ENCODE measurements at places on chromosomes 7 and 10.

DNA sequence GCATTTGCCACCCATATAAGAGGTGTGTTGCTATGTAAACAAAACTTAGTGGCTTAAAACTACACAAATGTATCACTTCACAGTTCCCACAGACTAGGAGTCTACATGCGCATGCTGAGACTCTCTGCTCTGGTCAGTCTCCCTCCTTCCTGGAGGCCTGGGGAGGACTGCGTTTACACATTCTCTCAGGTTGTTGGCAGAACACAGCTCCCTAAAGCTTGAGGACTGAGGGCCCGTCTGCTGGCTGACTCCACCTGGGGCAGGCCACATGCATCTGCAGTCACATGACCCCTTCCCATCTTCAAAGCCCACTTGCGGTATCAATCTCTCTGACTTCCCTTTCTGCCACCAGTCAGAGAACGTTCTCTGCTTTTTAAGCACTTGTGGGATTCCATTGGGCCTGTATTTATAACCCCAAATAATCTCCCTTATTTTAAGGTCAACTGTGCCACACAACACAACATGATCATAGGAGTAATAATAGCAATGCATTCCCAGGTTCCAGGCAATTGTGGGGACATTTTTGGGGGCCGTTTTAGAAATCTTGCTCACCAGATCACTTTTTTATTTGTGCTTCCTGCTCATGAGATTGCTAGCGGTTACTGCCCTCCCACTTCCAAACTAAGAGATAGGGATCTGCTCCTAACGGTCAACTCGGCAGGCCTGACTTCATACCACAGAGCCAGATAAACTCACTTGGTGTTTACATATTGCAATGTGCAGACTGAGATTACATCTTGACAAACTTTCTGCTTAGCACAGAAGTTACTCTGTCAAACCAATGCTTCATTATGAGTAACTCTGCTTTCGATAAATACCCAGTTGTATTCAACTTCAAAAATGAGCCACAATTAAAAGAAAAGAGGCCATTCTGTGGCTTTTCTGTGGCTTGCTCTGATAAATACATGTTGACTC lies 96.3 kb downstream of the ALOX5 start:
- no peak overlapping the region for H3K27ac ChIP-seq
- no peaks in the 10 kb centered on the region for H3K36me3 ChIP-seq
- no peak for DNase-seq
- no peaks in the 10 kb centered on the region for H3K4me1 ChIP-seq
- H3K27me3 ChIP-seq = no peaks in the 10 kb centered on the region

DNA sequence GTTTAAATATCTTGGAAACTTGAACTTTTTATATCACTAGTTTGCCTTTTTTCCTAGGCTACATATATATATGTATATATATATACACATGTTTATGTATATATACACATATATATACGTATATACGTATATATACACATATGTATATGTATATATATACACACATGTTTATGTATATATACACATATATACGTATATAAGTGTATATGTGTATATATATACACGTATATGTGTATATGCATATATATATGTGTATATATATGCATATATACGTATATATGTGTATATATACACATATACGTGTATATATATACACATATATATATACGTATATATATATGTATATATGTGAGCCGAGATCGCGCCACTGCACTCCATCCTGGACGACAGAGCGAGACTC lies 10.1 kb downstream of the OGDH start:
- H3K27me3 ChIP-seq = no peaks in the 10 kb centered on the region
- no peaks in the 10 kb centered on the region for H3K36me3 ChIP-seq
- DNase-seq = no peak
- H3K4me1 ChIP-seq = peaks cover 65% of the 10 kb centered on the region
- no peak overlapping the region for H3K4me3 ChIP-seq

GRCh38 chr7:43454936-43455518 lies 127.9 kb upstream of the STK17A start:
- no peak overlapping the region for H3K4me3 ChIP-seq
- H3K36me3 ChIP-seq = no peaks in the 10 kb centered on the region
- no peak overlapping the region for H3K27ac ChIP-seq
- no peaks in the 10 kb centered on the region for H3K27me3 ChIP-seq
- DNase-seq = no peak

GRCh38 chr7:25861601-25862260 lies 290.3 kb upstream of the NFE2L3 start:
- no peak for DNase-seq
- peak overlapping the region; percentile 53 for H3K4me3 ChIP-seq
- H3K4me1 ChIP-seq = peaks cover 12% of the 10 kb centered on the region

DNA sequence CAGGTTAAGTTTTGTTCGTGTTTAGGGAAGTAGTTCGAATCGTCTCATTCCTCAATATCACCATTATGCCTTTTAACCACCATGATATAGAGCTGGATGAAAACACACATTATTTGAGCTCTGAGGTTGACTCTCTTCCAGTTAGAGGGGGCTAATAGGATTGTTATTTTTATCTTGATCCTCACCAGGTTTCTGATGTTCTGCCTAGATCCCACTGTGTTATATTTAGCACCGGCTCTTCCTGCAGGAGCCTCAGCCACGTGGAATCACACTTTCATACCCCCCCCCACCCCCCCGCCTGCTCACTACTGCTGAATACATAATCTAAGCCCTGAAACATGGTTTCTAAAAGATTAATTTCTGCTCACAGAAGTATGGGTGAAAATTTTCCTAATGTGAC lies 88.3 kb downstream of the NRCAM start:
- no peak for DNase-seq
- H3K4me3 ChIP-seq = no peak overlapping the region
- H3K27me3 ChIP-seq = no peaks in the 10 kb centered on the region
- no peaks in the 10 kb centered on the region for H3K4me1 ChIP-seq
- no peaks in the 10 kb centered on the region for H3K36me3 ChIP-seq

- peaks cover 43% of the 10 kb centered on the region for H3K4me1 ChIP-seq
- H3K27ac ChIP-seq = peak overlapping the region; percentile 60
- DNase-seq = peak; percentile 90
- peak overlapping the region; percentile 41 for H3K4me3 ChIP-seq
- H3K27me3 ChIP-seq = no peaks in the 10 kb centered on the region
Observed at GRCh38 chr7:102306916-102307677, 20.4 kb downstream of the SH2B2 start.

DNA sequence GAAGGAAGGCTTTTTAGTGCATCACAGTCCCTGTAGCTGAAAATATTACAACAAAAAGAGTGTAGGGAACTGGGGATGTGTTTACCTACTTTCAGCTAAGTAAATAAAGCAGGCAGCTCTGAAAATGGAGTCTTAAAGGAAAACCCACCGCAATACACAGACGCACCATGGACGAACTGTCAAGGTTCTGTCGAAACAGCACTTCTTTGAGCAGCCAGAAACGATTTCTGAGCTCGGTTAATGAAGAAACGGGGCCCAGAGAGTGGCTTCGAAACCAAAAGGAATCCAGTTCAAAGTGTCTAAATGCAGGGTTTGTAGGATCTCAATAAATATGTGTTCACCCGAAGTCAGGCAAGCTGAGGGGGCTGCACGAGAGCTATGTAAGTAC lies 275.4 kb upstream of the NEBL start:
- H3K36me3 ChIP-seq = no peaks in the 10 kb centered on the region
- H3K27ac ChIP-seq = no peak overlapping the region
- H3K4me3 ChIP-seq = peak overlapping the region; percentile 61
- DNase-seq = no peak

DNA sequence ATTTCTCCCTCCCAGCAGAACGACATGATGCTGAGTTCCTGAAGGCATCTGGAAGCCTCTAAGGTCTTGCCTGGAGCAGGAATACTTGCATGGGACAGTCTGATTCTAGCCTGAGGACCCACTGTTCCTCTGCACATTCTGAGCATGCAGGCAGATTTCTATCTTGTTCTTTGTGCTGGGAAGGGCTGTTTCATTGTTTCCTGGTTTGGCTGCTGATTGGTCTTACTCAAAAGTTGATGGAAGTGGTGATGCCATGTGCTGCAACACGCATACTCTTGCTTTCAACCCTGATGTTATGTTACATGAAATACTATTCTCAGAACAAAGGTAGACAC lies 307.0 kb downstream of the GATA3 start:
- no peaks in the 10 kb centered on the region for H3K27me3 ChIP-seq
- H3K27ac ChIP-seq = no peak overlapping the region
- DNase-seq = no peak
- H3K4me1 ChIP-seq = no peaks in the 10 kb centered on the region
- no peak overlapping the region for H3K4me3 ChIP-seq

DNA sequence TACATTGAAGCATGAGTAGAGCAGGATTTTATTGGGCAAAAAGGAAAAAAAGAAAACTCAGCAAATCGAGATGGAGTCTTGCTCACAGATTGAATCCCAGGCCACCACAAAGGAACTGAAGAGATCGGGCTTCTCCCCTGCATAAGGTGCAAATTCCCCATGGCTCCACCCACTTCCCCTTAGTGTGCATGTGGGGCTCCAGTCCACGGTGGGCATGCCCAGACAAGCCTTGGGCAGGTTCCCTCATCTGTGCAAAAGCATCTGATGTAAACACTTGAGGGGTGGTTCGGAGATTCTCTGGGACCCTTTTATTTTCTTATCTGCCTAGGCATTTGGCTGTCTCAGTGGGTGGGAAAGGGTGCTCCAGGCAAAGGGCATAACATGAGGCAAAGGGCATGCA lies 150.7 kb downstream of the CFTR start:
- H3K27me3 ChIP-seq = no peaks in the 10 kb centered on the region
- H3K4me1 ChIP-seq = no peaks in the 10 kb centered on the region
- no peak overlapping the region for H3K4me3 ChIP-seq
- H3K27ac ChIP-seq = no peak overlapping the region
- H3K36me3 ChIP-seq = no peaks in the 10 kb centered on the region

DNA sequence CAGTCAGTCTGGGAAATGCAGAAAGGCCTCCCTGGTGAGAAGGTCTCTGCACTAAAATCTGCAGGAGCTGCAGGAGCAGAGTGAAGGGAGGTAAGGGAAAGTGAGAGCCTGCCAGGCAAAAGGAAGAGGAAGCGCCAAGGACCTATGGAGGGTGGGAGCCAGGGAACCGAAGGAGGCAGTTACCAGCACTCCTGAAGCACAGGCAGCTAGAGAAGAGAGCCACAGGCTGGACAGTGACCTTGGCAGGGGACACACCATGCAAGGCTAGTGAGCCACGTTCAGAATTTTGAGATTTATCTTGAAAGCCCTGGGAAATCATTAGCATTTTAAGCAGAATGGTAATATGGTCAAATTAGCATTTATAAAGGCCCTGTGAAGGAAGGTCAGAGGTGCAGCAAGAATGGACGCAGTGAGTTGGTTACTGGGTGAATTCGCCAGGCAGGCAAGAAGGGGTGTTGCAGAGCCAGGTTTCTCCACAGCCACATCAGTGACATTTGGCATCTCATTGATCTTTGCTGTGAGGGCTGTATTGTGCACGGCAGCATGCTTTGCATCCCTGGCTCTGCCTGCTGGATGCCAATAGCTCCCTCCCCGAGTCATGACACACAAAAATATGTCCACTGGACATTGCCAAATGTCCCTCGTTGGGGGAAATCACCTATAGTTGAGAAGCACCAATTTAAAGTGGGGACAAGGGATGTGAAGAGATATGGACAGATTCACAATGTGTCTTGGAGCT lies 54.7 kb upstream of the LANCL2 start:
- H3K27ac ChIP-seq = no peak overlapping the region
- DNase-seq = no peak
- H3K4me1 ChIP-seq = peaks cover 10% of the 10 kb centered on the region
- no peaks in the 10 kb centered on the region for H3K36me3 ChIP-seq
- H3K4me3 ChIP-seq = no peak overlapping the region
- no peaks in the 10 kb centered on the region for H3K27me3 ChIP-seq

- no peaks in the 10 kb centered on the region for H3K27me3 ChIP-seq
- DNase-seq = no peak
- H3K4me1 ChIP-seq = no peaks in the 10 kb centered on the region
Observed at GRCh38 chr7:95213148-95213547, 111.2 kb downstream of the PON1 start.

- DNase-seq = no peak
- H3K4me3 ChIP-seq = no peak overlapping the region
- peaks cover 11% of the 10 kb centered on the region for H3K4me1 ChIP-seq
- H3K27ac ChIP-seq = no peak overlapping the region
Observed at GRCh38 chr7:29254591-29254990, 60.0 kb downstream of the CHN2 start.

- no peak overlapping the region for H3K27ac ChIP-seq
- no peaks in the 10 kb centered on the region for H3K4me1 ChIP-seq
- H3K27me3 ChIP-seq = no peaks in the 10 kb centered on the region
- no peak for DNase-seq
Observed at GRCh38 chr10:133611079-133611478, 15.5 kb downstream of the FRG2B start.

DNA sequence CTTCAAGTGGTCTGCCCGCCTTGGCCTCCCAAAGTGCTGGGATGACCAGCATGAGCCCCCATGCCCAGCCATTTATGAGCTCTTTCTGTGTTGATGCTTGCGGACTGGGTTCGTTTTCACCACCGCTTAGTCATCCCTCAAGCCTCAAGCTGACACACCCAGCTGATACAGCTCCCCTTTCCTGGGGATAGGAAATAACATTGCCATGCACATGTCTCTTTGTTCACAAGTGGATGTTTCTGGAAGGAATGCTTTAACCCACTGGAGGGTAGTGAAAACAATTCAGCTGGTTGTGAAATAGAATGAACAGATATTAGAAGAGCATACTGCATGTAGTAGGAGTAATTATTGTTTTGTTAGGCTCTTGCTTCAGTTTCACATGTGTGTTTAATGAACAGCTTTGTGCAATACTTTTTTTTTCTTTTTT lies 8.5 kb upstream of the METTL27 start:
- H3K27me3 ChIP-seq = no peaks in the 10 kb centered on the region
- no peaks in the 10 kb centered on the region for H3K36me3 ChIP-seq
- peaks cover 8% of the 10 kb centered on the region for H3K4me1 ChIP-seq
- H3K4me3 ChIP-seq = no peak overlapping the region
- peak; percentile 47 for DNase-seq

- no peak for DNase-seq
- no peaks in the 10 kb centered on the region for H3K4me1 ChIP-seq
- H3K27me3 ChIP-seq = no peaks in the 10 kb centered on the region
Observed at GRCh38 chr7:9127901-9128300, 694.5 kb downstream of the NXPH1 start.

GRCh38 chr10:28853195-28853594 lies 175.9 kb downstream of the BAMBI start:
- H3K27me3 ChIP-seq = no peaks in the 10 kb centered on the region
- DNase-seq = no peak
- no peak overlapping the region for H3K4me3 ChIP-seq
- H3K4me1 ChIP-seq = no peaks in the 10 kb centered on the region
- no peak overlapping the region for H3K27ac ChIP-seq
- no peaks in the 10 kb centered on the region for H3K36me3 ChIP-seq

DNA sequence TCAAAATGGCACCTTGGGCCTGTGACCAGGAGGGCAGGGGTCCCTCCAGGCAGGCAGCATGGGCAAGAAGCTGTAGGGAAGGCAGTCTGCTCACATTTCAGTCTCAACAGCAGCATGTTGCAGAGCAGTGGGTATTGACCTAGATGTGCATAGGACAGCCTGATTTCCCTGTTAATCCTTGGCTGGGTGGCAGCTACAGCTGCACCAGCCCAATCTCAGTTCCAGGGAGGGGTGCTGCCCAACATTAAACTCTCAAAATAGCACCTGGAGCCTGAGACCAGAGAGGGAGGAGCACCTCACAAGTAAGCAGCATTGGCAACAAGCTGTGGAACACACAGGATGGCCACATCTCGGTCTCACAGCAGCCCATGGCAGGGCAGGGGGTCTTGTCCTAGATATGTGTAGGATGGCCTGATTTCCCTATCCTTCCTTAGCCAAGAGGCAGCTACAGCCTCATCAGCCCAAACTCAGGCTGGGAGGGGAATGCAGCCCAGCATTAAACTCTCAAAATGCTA lies 10.3 kb downstream of the TMEM140 start:
- peak; percentile 72 for DNase-seq
- peaks cover 66% of the 10 kb centered on the region for H3K4me1 ChIP-seq
- H3K27me3 ChIP-seq = no peaks in the 10 kb centered on the region
- peak overlapping the region; percentile 57 for H3K4me3 ChIP-seq
- peak overlapping the region; percentile 100 for H3K27ac ChIP-seq
- no peaks in the 10 kb centered on the region for H3K36me3 ChIP-seq
